Esophagus mucosa (tissue), 1 donor: ENCODE measurements at places on chromosomes 4 and X. TPM values are rescaled to one million over a fixed set of nuclear protein-coding genes. Genes with fewer than 3 reads are reported as not detected.

The ADGRL3 gene
- total RNA-seq, result 4.1 TPM

DNA sequence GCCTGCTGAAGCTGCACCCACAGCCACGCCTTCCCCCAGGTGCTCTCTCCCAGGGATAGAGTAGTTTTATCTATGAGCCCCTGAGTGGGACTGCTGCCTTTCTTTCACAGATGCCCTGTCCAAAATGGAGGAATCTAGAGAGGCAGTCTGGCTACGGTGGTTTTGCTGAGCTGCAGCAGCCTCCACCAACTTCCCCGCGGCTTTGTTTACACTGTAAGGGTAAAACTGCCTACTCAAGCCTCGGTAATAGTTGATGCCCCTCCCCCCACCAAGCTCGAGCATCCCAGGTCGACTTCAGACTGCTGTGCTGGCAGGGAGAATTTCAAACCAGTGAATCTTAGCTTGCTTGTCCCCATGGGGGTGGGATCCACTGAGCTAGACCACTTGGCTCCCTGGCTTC is 84.5 kb downstream of the PRKG2 start:
- no peak for ATAC-seq

GRCh38 chr4:87982036-87982435 is 6.5 kb downstream of the SPP1 start:
- ATAC-seq, result no peak

- no peak for ATAC-seq
Measured at GRCh38 chrX:103279624-103280023, 3.1 kb upstream of the TCEAL5 start.

DNA sequence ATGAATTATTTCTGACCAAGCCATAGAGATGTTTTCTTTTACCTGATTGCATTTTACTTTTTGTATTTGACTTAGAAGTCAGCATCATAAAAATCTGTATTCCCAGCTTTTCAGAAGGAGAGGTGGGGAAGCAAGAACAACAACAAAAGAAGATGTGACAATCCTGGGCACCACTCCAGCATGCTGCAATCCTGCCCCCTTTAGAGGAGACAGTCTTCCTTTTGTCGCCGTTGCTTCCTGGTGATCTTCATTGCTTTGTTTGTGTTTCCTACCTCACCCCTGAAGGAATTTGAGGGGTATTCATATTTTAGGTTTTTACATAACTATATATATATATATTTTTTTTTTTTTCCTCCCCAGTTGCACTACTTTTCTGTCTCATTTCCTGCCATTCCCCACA is 3.7 kb downstream of the QRFPR start:
- ATAC-seq, result no peak

DNA sequence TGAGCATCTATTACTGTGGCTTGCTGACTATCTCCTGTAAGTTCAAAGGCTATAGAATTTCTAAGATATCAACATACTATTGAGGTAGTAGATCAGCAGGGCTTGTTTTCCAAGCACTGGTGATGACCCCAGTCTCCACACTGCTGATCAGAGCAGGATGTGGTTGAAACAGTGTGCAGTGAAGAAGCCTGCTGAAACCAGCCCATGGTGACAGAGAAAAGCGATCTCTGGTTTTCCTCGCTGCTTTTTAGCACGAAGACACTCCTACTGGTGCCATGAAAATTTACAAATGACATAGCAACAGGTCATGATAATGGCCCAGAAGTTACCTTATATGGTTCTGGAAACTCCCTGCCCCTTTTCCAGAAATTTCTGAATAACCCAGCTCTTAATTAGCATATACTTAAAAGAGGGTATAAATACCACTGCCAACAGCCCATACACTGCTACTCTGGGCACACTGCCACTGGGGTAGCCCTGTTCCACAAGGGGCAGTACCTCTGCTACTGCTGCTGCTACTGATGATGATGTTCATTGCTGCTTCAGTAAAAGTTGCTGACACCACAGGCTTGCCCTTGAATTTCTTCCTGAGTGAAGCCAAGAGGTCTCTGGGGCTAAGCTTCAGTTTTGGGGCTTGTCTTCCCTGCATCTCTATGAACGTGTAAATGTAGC is 1689.5 kb upstream of the PCDH10 start:
- ATAC-seq, result no peak

GRCh38 chrX:24377911-24378468 is 17.6 kb downstream of the SUPT20HL1 start:
- no peak for ATAC-seq
